ENCODE measurements at places on chromosomes 1 and 21.

DNA sequence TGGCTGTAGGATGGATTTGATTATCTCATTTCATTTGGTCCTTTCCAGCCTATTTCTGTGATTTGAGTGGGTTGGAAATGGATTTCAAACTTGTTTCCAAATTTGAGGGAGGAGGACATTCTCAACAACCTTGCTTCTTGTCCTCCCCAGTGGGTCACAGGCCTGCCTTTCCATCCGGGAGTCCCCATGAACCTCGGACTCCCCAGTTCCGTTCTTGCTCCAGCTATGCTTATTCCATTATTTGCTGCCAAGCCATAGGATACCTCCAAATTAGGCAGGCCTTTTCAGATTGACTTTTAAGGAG lies 97.8 kb downstream of the DUSP10 start:
- no peak for DNase-seq

- DNase-seq: no peak
Measured at GRCh38 chr21:39659070-39659815, 46.5 kb downstream of the B3GALT5 start.

DNA sequence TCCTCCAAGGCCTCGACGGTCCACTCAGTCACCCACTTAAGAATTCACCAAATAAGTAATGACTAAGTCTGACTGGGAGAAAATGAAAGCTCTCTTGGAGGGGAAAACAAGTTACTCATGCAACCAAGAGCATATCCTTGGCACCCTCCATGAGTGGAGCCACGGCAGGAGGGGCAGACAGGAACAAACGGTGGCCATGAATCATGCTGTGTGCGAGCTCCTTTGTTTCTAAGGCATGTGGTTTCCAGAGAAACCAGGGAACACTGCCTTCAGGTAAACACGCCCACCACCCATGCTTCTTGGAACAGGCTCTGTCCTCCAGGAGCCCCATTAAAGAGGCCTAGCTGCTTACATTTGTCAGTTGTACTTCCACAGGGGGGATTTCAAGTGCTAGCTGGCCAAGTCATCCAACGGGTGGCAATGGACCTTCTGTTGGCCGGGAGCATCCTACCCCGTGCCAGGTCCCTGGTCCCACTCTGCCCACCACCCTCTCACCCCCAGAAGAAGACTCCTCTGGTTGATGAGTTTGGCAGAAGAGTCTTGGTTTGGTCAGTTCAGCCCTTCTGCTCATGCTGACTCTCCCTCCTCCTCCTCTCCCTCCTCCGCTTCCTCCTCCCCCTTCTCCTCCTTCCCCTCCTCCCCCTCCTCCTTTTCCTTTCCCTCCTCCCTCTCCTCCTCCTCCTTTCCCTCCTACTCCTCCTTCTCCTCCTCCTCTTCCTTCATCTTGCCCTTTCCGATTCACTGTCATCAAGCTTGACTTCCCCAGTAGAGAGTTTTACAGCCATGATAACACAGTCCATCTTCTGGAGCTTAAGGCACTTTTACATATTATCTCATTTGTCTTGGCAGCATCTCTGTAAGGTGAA lies 107.6 kb downstream of the CCDC185 start:
- no peak for DNase-seq

DNA sequence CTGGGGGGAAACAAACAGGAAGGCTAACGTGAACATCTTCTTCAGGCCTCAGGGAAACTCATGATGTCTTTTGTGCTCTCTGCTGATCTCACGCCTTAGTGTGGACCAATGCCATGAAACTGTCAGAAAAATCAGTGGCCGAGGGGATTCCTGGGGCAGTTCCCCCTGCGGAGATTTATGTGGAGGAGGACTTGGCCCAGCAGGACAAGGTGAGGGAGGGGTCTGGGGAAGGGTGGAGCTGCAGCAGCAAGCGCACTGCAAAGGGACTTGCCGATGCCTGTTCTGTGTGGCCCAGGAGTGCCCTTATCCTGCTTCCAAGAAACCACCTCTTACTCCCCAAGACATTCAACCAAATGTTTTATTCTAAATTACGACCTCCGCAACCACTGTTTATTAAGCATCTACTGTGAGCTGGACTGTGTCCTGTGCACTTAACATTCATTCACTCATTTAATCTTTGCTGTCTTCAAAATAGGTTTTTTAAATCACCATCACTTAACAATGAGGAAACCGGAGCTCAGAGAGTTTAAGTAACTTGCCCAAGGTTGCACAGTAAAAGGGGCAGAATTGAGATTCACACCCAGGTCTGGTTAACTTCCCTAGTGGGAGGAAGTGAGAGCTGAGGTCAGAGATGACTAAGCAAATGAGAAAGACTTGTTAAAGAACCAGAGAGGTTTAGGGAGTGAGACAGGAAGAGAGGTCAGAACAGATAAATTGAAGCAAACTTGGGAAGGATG lies 49.7 kb downstream of the FHAD1 start:
- no peak for DNase-seq

- no peak for DNase-seq
Measured at GRCh38 chr1:164748253-164748899, 189.4 kb downstream of the PBX1 start.

DNA sequence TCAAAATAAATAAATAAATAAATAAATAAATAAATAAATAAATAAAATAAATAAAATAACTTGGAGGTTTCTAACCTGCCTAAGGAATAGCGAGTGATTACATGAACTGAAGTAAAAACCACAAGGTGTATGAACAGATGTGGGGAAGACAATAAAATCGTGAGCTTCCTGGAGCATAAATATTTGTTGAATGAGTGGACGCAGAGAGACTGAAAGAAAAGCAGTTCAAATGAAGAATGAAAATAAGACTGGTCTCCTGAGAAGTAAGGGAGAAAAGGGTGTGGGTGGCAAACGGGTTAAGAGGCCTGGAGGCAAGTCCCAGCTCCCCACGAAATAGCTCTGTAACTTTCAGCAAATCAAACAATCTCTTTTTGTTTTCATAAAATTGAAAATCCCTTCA lies 33.6 kb downstream of the CHML start:
- no peak for DNase-seq

GRCh38 chr1:108617724-108618056 lies 43.2 kb downstream of the HENMT1 start:
- no peak for DNase-seq

DNA sequence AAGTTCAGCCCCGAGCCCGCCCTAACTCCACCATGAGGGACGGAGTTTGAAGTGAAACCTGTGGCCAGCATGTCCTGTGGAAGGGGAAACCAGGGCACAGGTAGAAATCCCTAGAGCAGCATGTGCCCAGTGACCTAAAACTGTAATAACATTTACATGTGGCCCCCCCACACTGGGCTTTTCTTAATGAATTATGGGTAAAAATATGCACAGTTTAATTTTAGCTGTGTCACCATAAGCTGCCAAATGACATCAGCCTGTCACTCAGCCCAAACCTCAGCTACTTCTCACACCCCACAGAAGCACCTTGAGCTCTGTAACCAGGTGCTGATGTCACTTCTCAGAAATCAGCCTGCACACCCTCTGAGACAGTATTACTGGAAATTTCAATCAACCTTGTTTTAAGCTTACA lies 50.0 kb upstream of the SLC19A1 start:
- DNase-seq: peak; percentile 54

DNA sequence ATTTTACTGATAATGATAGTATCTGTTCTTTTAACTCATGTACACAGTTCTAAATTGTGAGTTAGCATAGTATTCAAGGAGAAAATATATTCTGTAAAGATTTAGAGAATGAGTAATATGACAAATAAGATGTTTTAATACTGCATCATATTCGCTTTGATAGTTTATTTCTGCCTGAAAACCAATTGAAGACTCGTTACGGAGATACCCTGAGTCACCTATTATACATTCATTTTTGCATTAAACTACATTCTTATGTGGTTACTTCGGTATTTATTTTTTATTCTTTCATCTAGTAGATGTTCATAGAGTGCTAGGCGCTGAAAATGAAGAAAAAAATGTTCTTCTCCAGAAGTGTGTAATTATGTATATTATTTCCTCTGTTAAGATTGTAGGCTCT lies 5.3 kb downstream of the UHMK1 start:
- no peak for DNase-seq

DNA sequence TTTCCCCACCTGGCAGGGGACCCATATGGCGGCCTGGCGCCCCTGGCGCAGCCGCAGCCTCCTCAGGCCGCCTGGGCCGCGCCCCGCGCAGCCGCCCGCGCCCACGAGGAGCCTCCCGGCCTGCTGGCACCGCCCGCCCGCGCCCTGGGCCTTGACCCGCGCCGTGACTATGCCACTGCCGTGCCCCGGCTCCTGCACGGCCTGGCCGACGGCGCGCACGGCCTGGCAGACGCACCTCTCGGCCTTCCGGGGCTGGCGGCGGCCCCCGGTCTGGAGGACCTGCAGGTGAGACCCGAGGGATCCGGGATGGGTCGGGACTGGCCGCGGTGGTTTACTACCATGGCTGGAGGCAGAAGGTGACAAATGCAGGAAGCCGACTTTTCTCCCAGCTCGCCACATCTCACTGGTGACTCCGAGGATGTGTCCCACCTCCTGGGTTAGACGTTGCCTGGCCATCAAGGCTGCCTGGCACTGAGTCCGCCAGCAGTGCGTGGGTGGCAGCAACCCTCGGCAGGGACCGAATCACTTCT lies 1.1 kb downstream of the TFAP2E start:
- DNase-seq: no peak

DNA sequence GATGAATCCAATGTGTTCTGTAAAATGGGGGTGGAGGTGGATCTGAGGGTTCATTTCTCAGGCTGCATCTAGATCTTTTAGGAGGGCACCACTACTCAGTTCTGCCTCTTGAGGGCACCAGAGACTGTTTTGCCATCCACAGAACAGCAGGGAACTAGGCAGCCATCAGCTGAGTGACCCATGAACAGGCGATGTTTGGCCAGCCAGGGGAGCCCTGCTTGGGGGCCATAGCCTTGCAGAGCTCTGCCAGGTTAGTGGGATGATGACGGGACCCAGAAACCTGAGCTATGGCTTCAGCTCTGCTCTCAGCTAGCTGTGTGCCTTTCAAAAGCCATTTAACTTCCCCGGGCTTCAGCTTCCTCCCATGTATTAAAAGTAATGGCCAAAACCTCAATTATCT lies 13.4 kb upstream of the NOS1AP start:
- peak; percentile 26 for DNase-seq

DNA sequence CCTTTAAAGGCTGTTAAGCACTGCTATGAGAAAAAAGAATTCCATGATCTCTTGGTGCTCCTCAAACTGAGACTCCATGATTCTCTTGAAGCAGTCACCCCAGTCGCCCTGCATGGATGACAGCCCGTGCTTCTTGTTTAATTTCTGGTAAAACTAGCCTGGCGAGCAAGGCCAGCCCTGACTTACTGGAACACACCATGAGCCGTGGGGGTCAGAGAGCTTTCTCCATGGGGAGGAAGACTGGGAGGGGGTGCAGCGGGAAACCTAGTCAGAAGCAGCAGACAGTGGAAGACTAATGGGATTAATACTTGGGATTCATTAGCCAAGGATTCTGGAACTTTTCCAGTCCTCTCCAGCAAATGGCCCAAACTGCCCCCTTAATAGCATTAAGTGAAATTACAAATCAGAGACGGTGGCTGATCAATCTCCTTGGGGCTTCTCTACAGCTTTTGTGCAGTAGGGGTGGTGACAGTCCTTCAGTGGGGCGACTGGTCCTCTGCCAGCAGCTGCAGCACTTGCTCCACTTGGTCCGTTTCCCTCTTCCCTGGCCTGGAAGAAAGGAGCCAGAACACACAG lies 57.2 kb upstream of the LRRN2 start:
- no peak for DNase-seq

DNA sequence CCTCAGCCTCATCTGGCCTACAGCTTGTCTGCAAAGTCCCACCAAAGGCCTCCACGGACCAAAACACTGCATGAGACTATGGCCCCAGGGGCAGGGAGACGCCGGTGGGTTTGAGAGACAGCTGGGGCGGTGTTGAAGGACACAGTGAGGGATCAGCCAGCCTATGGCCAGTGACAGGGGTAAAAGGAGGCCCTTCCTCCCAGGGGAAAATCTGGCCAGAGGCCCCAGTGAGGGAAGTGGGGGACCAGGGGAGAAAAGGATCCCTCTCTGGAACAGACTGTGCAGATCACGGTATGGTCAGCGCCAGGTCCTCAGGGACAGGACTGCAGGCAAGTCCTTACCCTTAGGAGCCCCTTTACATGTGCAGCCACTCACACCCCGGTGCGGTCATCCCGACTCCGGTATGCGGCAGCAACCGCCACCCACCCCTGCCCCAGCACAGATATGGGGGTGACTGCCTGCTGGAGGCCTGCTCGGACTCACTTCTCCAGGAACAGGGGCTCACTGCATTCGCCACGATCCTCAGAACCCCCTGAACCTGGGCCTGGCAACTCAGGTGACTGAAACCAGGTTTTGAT lies 1.3 kb downstream of the CERS2 start:
- no peak for DNase-seq

DNA sequence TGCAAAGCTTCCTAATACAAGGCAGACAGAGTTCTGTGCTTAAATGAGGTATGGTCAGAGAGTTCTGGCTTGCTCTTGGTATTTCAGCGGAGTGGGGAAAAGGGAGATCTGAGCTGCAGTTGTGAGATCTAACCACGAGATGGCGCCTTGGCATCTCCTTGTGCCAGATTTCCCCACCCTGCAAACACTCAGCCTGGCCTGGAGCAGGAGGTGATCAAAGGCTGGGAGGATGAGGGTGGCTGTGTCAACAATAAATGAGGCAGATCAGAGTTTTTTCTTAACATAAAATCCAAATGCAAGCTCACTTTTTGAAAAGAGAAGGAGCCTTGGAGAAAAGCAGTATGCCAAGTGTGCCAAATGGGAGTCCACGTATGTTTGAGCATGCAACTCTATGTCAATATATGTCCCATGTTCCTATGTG lies 4.1 kb upstream of the TFAP2E start:
- peak; percentile 28 for DNase-seq

- DNase-seq: no peak
Measured at GRCh38 chr1:204051718-204052117, 21.2 kb upstream of the SOX13 start.

GRCh38 chr1:111488669-111489068 lies 14.8 kb downstream of the ADORA3 start:
- no peak for DNase-seq

DNA sequence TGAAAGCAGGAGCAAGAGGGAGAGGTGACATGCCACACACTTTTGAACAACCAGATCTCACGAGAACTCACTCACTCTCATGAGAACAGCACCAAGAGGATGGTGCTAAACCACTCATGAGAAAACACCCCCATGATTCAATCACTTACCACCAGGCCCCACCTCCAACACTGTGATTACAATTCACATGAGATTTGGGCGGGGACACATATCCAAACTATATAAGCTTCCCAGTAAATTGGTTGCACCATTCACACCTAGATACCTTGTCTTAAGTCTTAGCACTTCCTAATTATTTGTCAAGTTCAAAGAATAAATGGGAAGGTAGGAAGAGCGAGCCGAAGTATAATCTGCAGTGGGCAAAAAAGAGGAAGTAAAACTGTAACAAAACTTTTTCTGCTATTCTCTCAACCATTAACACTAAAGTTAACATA lies 34.3 kb downstream of the AMY1C start:
- DNase-seq: no peak

DNA sequence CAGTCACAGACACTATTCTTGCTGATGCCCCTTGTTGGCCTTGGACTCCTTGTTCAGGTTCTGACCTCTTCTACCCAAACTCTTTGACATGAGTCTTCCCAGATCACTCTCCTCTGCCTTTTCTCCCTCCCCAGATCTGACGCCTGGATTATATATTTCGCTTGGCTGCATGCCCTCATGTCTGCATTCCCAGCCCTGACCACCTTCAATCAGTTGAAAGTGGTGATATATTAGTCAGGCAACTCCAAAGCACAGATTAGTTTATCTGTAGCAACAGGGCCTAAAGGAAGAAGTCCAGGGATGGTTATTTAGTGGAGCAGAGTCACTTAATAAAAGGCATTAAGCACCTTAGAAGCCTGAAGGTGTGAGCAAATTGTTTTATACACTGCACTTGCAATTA lies 110.0 kb upstream of the GUCA2B start:
- no peak for DNase-seq
